ENCODE measurements at places on chromosomes 6 and 20.

DNA sequence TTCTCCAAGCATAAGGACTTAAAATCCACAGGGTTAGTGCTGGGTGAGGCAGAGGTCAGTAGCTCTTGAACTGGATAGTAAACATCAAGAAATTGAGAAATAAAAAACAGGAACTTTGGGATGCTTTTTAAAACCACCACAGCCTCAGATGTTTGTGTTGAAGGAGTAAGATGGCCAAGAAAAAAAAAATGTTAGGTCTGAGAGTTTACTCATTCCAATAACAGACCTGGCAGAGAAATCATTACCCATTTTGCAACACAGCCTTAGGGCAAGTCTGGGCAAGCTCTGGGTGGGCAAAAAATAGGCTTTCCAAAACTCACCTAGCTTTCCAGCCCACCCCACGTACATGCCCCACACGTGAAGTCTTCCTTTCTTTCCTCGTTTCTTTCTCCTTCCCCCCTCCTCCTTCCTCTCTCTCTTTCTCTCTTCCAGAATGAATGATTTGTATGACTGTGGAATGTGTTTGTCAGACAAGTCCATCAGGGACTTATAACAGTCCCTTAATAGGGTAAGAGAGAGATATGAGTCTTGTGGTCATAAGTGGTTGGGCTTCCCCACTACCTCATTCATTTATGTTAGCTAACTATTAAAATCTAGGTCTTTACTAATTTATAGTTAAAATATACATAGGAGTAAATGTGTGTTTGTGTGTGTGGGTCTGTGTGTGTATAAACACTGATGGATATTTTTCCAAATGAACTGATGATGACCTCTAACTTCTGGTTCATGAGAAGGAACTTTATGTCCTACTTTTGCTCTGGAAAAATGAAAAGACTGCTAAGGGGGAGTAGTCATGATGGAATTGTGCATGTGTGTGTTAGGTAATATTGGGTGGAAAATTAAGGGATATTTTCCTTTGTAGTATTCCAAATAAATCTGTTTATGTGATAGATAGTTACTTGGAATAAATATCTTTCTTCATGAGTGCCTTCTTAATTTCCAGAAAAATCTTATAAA, 18.0 kb upstream of the DSE start:
- no peak for DNase-seq

DNA sequence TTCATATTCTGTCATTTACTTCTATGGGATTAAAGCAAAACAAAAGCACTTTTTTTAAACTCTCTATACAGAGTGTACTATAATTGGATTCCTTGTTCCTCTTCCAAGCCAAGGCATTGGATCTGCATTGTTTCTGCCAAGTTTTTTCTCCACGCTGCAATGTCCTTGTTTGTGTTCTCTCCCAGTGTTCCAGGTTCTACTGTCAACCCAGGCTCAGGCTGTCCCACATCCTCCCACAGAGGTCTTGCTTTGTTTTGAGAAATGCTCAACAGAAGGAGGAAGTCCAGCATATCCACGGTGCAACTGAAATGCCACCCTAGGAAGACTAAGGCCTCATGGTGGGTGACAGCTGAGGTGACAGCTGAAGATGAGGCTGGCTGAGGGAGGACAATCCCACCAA, 287.1 kb upstream of the PRDM1 start:
- DNase-seq, result no peak

DNA sequence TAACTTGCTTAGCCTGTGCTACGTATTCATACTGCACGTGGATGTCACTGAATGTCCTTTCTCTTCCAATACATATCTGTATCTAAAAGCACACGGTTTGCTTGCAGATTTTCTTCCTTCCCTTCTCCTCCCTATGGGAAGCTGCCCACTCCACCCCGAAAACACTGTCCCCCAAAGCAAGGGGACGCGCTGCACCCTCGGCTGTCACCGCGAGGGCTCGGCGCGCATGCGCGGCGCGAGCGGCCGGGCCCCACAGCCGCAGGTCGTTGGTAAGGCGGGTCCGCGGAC, 659 bp downstream of the TMX4 start:
- no peak for DNase-seq

GRCh38 chr6:36028088-36028876, 674 bp downstream of the MAPK14 start:
- no peak for DNase-seq

- DNase-seq, result no peak
Measured at GRCh38 chr6:51814418-51814817, 273.0 kb downstream of the PKHD1 start.
